ENCODE measurements at places on chromosomes 16 and 17.

- DNase-seq: no peak
Measured at GRCh38 chr16:85193876-85194275, 81.6 kb upstream of the CIBAR2 start.

DNA sequence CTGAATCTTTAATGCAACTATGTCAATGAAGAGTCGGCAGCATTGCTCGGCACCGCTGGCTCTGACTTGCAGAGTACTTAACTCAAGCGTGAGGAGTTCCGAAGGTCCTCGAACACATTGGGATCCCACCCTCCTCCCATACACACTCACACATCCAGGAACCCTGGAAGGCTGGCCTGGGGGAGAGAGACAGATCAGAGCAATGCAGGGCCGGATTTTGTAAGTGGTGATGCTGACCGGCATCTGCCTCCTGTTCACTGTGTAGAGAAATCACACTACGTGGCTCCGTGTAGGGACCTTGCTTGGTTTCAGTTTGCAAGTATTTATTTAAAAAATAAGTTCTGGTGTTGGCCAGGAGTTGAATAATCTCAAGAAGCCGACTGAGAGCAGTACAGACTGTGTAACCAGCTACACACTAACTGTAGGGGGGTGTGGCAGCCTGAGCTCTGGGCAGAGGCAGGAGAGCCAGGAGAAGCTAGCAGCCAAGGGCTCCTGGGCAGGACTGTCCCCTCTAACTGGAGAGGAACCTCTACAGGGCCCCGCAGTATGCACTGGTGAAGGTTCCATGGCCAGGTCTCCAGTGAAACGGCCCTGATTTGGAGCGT lies 190.2 kb upstream of the TNRC6C start:
- DNase-seq: peak; percentile 25

DNA sequence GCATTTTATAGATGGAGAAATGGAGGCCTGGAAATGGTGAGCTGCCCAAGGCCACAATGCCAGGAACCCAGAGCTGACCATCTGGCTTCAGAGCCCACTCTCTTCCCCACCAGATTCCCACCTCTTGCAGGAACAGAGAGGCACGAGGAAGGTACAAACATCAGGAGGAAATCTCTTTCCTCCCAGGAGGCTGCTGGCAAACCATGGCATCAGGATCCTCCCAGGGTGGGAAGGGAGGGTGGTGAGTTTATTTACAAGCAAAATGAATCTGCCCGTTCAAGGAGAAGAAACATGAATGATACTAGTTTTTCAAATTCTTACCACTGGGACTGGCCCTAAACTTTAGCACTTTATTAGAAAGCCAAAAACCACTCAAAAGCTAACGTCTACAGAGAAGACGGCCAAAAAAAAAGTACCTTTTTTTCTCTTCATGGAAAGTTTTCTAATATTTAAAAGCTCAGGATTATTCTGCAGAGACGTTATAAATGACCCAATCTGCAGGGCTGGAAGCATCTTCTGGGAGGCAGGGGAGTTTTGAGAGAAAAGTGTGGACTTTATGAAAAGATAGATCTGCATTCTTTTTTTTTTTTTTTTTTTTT lies 79.1 kb downstream of the NXN start:
- no peak for DNase-seq

DNA sequence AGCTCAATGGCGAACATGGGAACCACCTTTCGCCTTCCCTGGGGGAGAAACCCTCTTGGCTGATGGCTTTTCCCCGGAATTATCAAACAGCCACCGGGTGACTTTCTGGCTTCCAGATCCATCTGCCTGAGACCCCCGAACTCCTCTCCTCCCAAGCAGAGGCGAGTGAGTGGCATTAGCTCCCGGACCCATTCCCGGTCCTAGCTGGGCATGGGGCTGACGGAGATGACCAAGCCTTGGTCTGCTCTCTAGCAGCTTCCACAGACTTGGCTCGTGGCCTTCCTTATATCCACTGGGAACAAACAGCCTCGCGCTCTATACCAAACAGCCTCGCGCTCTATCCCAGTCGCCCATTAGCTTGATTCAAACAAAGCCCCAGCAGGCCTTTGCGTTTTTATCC lies 62.4 kb downstream of the CCDC182 start:
- no peak for DNase-seq

DNA sequence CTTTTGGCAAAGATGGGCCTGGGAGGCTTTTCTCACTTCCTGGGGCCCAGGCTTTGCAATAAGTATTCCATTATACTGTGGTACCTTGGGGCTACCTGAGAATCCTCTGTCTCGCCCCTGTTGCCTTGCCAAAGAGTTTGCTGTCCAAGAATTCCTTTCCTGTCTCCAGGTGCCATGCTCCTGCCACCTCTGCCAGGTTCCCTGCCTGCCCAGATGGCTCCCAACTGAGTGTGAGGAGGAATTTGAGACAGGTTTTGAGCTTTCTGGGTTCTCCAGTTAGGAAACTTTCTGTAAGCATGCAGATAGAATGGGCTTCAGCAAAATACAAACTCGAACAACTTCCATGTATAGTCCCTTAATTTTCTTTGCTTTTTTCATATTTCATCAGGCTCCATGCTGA lies 5.8 kb downstream of the MAPT start:
- DNase-seq: no peak

DNA sequence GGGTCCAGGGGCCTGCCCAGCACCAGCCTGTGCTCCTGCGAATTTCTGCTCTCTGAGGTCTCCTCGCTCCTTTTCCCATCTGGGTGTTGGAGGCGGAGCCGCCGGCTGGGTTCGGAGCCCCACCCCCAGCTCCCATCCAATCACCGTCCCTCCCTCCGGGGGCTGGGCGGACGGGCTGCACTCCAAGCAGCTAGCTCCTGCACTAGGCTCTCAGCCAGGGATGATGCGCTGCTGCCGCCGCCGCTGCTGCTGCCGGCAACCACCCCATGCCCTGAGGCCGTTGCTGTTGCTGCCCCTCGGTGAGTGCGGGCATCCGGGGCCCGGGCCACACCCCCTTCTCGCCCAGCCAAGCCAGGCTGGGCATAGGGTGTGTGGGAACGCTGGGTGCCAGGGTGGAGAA lies at the start of gene NRN1L:
Gene NRN1L (plus strand): TSS at position 202 of the 400 bp plus-strand sequence. CDS start 19 bp downstream, at position 221.
- peak; percentile 97 for DNase-seq

DNA sequence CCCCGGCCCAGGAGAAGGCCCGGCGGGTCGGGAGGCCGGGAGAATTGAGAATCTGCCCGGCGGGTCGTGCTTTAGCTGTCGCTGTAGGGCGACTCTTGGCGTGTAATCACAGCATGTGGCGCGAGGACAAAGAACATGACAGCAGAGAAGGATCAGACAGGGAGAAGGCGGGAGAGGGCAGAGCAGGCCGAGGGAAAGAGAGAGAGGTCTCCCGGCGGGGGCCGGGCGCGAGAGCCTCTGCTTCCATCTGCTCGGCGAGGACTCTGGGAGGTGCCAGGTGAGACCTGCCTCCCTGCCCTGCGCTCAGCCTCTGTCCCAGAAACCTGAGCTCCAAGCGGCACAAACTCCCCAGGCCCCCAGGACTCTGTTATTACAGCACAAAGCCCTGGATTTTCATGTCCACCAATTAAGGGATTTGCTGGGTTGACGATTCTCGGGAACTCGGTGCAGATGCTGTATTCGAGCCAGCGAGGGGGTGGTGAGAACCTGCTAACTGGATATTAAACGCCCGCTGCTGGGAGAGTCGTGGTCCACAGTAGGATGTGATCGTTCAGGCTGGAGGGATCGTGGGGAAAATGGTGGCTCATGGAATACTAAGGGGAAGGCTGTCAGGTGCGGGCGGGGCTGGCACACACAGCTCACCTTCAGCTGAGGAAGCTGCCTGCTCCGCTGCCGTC lies 172.0 kb upstream of the CIBAR2 start:
- no peak for DNase-seq

DNA sequence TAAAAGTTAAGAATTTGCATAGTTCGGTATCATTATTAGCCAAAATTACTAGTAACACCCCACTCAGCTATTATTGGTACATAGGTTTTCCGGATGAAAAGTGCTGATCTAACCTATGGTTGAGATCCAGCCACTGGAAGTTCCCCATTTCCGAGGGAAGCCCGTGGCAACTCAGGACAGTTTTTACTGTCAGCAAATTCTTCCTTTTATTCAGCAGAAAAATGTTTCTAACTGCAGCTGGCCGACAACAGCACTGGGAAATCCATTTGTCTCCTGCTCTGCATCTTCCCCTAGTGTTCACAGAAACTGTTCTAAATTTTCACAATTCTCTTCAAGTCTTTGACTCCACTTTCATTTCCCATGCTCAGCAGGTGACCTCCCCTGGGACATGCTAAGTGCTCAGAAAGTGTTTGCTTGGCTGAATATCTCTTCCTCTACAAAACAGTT lies 15.5 kb upstream of the MMD start:
- DNase-seq: no peak

GRCh38 chr16:83899978-83900377 lies 1.1 kb downstream of the MLYCD start:
- DNase-seq: no peak

DNA sequence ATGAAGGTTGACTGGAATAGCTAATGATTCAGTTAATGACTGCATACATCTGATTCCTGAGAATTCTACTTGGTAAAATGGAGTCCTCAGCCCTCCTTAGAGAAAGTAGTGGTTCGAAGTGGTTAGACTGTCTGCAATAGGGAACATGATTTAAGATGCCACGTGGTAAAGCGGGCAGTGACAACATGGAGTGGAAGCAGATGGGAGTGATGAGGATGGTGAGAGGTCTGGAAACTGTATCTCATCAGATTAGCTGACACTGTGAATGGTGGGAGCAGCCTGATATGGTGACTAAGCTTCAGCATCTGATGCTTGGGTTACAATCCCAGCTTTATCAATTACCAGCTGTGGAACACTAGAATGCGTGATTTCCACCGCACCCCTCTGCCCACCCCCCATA lies 8.4 kb downstream of the CDH11 start:
- DNase-seq: no peak

DNA sequence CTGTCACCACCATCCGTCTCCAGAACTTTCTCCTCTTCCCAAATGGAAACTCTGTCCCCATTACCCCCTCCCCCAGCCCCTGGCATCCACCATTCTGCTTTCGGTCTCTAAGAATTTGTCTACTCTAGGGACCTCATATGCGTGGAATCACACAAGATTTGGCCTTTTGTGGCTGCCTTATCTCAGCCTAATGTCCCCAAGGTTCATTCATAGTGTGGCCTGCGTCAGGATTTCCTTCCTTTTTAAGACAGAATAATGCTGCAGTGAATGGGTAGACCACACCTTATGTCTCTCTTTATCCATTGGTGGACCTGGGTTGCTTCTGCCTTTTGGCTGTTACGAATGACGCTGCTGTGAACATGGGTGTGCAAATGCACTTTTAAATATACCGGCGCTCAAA lies 139.7 kb upstream of the PLCG2 start:
- no peak for DNase-seq

GRCh38 chr17:17120701-17121100 lies 78.4 kb downstream of the MPRIP start:
- no peak for DNase-seq

- DNase-seq: no peak
Measured at GRCh38 chr17:8275421-8276290, 12.8 kb upstream of the RANGRF start.

GRCh38 chr16:86257546-86257945 lies 252.8 kb upstream of the FOXF1 start:
- DNase-seq: no peak

DNA sequence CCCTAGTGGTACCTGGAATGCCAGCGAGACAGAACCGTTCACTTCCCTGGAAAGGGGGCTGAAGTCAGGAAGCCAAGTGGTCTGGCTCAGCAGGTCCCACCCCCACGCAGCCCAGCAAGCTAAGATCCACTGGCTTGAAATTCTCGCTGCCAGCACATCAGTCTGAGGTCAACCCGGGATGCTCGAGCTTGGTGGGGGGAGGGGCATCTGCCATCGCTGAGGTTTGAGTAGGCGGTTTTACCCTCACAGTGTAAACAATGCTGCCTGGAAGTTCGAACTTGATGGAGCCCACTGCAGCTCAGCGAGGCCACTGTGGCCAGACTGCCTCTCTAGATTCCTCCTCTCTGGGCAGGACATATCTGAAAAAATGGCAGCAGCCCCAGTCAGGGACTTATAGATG lies 464.7 kb upstream of the TOM1L1 start:
- DNase-seq: no peak

- peak; percentile 95 for DNase-seq
Measured at GRCh38 chr17:6752068-6752909, 3.6 kb upstream of the XAF1 start.

- DNase-seq: peak; percentile 74
Measured at GRCh38 chr16:75244225-75244809, 7.1 kb downstream of the BCAR1 start.

DNA sequence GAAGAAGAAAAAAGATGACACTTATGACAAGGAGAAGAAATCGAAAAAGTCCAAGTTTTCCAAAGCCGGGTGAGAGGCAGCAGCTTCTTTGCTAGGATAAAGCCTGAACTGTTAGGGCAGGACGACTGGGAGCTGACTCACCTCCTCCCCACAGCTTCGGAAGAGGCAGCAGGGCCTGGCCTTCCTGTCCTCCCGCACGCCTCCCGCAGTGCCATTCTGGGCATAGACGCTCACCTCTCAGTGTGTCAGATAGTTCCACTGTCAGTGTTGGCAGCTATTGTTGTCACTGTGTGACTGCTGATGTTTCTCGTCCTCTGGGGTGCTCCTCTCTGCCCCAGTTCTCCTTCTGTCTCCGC lies 12.6 kb downstream of the UBN1 start:
- DNase-seq: no peak

- no peak for DNase-seq
Measured at GRCh38 chr17:6380915-6381438, 53.9 kb downstream of the AIPL1 start.

DNA sequence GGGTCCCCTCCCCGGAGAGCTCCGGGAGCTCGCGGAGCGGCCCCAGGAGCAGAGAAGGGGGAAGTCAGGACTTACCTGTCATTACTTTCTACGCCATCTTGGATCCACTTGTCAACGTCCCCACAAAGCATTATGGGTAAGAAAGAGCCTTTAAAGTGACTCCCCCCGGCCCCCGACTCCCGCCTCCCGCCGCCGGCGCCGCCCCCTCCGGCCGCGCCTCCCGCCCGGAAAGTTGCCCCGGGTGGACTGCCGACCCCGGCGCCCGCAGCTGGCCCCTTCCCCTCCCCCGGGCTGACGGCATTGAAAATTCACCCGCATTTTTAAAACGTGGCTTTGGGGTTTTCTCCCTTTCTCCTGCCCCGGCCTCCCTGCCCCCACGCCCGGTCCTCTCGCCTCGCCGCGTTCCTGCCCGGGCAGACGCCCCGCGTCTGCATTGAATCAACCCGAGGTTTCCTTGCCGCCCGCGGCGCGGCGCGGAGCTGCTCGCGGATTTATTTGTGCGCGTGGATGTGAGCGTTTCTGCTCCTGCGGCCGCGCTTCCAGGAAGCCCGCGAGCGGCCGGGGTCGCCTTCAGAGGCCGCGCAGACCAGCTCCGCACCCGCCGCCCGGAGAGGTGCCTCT lies at the start of gene HELZ:
Gene HELZ (minus strand): TSS at position 124 of the 621 bp plus-strand sequence. CDS start 26,392 bp downstream, outside the sequence.
- DNase-seq: peak; percentile 95

GRCh38 chr17:68248199-68248825 lies 469 bp downstream of the AMZ2 start:
- DNase-seq: peak; percentile 82

Data from GM03348 (cell line).